COR-L47 (cell line): ENCODE measurements at places on chromosomes 5 and 9.

- DNase-seq: no peak
These were observed 22.1 kb upstream of the RARS1 start for GRCh38 chr5:168464214-168464613.

DNA sequence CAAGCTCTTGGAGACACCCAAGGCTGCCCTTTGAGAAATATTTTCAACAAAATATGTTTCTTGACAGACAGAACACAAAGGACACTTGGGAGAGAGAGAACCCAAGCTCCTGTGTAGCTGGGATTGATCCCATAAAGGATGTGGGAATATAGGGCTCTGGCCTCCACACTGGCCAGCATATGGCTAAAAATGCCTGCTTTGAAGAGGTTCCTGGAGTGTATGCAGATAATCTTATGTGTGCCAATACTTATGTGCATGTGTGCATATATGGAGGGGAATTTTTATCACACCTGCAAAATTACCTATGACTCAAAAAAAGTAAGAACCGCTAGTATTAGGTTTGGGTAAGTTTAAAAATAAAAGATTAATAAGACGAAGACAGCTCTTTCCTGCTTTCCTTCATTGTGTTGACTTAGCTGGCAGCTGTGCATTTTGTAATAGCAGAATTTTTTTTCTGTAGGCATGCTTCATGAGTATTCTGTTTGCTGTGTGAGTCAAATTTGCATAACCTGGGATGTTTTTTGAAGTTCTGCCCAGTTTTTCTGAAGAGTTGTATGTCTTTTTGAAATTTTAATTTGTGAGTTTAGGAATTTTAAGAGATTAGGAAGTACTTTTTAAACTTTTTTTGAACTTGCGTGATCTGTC lies 42.6 kb downstream of the HACD4 start:
- no peak for DNase-seq

DNA sequence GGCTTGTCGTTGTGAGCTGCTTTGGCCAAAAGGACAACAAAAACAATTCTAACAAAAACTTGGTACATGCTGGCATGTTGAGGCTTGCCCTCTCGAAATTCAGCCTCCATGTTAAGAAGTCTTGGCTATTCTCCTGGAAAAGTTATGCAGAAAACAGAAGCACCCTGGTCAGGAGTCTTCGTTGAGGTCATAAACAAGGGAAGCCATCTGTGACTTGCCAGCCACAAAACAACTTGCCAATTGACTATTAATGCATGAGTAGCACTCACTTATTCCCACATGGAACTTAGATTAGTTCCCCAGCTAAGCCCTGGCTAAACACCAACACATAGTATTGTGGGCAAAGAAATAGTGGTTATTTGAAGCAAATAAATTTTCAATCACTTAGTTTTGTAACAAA lies 521.0 kb upstream of the CHD1 start:
- no peak for DNase-seq

DNA sequence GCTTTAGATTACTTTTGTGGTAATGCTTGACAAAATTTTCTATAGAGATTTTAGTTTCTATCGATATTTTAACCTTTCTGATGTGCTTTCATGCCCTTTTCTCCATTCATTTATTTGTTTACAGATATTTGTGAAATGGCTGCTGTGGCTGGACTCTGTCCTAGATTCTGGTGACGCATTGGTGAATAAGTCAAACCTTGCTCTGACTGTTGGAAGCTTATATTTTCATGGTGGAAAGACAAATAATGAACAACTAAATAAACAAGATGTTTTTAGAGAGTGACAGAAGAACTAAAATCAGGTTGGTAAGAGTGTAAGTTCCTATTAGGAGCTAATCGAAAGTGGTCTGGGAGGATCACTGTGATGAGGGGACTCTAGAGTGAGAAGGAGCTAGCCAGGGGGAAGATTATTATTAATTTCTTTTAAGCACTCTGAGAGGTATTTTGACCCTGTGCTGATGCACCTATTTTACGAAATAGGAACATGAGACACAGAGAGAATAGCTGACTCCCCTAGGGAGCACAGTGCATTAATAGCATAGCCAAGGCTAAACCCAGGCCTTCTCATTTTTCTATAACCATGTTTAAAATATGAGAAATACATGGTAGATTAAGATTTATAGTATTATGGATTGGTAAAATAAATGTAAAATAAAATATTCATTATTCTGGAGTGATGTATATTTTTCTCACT lies 411.9 kb upstream of the ARRDC3 start:
- DNase-seq: no peak

GRCh38 chr9:89795538-89796195 lies 190.9 kb downstream of the GADD45G start:
- no peak for DNase-seq

DNA sequence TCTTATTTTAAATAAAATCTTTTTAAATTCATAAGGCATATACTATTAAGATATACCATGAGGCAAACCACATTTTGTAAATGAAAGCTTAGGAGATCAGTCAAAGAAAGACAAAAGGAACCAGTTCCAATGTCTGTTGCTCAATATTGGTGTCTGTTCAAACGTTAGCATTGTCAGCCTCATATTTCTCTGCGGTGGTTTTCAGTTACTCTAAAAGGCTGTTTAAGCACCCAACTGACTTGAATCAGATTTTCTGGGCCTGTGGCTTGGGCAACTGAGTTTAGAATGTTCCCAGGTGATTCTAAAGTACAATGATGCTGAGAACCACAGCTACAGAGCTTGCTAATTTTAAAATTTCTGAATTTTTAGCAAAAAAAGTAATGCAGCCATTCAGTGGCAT lies 166.3 kb upstream of the KIF2A start:
- no peak for DNase-seq

DNA sequence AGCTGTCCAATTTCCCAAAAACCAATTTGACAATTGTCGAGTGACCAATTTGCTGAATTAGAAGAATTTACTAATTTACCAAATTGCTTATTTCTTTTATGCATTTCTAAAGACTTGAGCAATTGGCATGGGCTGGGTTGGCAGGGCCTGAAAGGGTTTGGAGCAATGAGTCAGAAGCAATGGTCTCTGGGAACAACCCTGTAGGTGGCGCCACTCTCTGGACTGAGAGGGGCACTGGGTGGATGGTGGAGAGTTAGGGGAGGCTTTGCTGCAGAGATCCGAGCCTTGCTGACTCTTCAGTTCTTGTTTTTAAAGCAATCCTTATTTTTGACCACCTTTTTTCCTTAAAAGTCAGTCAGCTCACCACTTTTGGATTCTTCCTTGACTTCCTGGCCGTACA lies 71.5 kb upstream of the RPS23 start:
- peak; percentile 8 for DNase-seq

DNA sequence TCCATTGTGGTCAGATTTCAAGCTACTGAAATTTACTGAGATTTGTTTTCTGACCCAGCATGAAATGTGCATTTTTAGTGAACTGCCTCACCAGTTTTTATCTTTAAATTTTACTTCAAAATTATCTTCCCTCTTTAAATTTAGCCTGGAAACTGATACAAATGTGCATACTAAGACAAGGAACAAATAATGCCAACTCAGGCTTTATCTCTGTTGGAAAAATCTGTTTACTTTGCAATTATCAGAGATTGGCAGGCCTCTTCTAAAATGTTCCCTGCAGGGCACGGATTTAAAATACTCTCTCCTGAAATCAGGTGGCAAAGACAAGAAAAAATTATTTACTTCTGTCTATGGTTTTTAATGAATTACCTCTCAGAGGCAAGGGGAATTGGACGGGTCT lies 151.0 kb upstream of the PTCH1 start:
- peak; percentile 48 for DNase-seq

DNA sequence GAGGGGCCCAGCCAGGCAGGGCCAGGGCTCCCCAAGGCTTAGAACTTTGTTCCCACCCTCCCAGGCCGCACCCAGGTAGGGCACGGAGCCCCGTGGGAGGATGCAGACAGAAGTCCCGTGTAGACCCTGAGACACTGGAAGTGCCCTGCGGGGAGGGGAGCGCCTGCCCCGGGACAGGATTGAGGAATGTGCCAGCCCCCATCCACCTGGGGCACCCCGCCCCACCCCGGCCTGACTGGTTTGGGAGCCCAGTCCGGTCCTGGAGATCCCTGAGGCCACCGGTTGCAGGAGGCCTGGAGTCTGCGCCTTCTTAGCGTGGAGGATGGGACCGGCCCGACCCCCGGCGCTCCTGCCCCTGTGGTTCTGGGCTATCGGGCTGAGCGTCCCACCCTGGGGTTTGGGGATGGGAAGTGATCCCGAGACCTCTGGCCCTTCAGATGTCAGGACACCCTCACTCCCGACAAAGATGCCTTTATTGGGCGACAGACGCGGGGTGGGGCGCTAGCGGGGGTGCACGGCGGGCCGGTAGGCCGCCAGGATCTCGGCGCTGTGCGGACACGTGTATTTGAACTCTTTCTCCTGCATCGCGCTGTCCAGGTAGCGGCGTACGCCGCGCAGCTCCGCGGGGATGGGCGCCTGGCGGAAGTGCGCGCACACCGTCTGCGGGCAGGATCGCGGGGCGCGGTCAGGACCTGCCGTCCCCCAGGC lies 2.0 kb downstream of the CLIC3 start:
- no peak for DNase-seq

DNA sequence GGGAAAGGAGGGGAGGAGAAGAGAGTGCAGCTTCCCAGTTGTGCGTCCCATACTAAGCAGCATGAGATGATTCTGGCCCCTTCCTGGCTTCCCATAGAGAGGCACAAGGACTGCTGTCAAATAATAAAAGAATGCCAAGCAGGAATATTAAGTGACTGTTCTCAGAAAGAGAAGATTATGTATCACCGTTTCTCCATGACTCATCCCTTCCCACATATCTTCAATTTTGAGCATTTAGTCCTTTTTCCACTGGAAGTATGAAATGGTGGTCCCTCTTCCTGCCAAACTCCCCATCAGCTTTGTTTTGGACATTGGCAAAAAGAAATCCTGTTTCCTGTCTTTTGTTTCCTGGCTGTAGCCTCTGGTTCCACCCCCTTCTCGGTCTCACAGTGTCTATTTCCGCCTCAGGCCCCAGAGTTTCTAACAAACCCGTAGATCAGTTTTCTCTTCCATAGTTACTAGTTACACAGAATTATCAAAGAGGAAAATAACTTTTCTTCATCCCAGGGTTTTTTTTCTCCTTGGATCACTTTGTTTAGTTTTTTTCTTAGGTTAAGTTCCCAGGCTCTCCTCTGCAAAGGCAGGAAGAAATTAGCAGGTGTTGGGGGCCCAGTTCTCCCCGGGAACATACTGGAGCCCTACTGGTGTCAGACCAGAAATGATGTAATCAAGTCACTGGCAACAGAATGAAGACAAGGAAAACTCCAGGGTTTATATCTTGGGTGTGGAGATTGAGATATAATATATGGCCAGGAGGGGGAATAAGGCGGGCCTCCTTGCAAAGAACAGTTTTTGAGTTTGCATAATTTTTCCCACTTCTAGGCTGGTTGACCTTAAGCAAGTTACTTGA lies 26.4 kb upstream of the ARHGAP26 start:
- no peak for DNase-seq

DNA sequence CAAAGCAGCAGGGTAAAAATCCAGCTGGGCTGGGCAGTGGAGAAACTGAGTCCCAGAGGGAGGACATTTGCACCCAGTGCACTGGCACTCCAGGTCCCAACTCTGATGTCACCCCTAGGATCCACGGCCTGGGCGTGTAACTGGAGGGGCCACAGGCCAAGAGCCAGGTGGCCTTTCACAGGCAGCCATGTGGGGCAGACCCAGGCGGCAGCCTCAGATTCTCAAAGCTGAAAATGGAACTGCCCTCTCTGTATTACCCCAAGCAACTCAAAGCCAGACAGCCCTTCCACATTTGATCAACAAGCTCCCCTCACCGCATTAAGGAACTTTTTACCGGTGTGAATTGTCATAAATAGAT lies 46.7 kb downstream of the RASGEF1C start:
- DNase-seq: no peak
